ENCODE measurements at places on chromosomes 6 and 20.

DNA sequence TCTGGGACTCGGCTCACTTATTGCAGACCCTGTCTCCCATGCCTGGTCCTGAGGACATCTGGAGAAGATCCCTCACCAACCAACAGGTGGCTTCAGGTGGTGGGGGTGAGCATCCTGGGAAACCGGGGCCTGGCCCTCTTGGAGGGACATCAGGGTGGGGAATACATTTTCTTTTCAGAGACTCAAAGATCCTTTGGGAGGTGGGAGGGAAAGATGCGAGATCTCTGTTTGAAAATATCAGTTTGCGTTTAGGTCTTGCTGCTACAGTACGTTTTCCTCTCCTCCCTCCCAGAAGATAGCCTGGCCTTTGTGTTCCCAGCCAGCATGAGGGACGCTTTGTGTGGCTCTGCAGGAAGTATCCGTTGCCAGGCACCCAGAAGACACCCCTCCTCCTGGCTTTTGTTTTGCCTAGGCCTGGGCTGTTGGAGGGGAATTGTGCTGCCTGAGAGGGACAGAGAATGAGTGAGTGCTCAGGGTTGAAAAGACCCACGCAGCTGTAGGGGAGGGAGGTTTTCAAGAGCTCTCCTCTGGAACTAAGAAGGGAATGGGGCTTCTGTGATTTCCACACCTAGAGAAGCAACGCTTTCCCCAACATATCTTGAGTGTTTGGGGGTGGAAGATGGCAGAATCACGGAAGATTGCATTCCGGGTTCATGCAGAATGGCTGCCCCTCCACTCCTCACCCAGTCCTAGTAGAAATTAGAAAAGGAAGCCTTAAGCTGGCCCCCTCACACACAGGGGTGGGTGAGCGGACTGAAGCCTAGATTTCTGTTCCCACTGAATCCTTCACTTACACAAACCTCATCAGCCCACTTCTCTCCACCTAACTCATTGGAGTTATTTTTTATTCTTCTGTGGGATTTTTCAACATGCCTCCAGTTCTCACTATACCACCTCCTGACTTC lies 22.0 kb upstream of the SLC2A12 start:
- peak; percentile 57 for DNase-seq

DNA sequence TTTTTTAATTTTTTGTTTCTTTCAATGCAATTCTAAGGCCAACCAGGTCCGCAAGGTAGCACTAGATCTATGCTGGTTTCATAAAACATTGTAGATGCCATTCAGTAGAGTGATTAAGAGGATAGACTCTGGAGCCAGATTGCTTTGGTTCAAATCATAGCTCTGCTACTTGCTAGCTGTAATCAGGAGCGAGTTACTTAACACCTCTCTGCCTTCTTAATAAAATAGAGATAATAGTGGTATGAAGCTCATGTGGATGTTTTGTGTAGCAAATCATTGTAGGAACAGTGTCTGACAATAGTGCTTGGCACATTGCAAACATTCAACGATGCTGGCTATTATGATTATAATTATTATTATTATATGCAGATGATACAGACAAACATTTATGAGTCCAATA lies 164.9 kb downstream of the LAMA2 start:
- DNase-seq, result no peak

DNA sequence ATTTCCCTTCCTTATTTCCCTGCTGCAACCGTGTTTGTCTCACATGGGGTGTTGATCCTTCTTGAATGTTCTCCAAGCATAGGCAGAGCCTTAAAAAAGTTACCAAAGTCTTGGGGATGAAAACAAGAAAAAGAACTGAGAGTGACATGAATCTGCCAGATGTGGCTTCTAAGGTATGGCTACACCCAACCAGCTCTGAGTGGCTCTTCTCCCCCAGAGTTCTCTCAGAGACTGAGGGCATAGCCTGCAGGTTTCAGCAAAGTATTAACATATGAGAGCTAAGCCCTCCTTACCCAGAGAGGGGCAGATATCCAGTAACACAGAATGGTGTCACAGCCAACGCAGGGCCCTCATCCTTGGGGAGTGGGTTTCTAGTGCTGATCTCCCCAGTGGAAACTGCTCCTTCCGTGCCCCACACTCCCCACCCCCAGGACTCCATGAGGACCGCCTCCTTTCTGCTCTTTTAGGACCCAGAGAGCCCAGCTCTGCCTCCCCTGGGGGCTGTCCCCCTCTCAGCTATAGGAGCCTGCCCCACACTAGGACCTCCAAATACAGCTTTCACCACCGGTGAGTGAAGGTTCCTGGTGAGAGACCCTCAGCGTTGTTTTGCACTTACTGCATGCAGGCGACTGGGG lies 23.3 kb upstream of the SGK2 start:
- DNase-seq, result no peak

GRCh38 chr20:59525500-59526241 lies 78.7 kb upstream of the PHACTR3 start:
- DNase-seq, result peak; percentile 87

- DNase-seq, result no peak
Observed at GRCh38 chr6:52595000-52595795, 18.3 kb upstream of the TRAM2 start.

- no peak for DNase-seq
Observed at GRCh38 chr6:29967379-29968010, 25.2 kb downstream of the HLA-A start.

- DNase-seq, result no peak
Observed at GRCh38 chr6:127107916-127108315, 10.6 kb upstream of the RSPO3 start.

- DNase-seq, result no peak
Observed at GRCh38 chr6:15021074-15021473, 224.8 kb upstream of the JARID2 start.

DNA sequence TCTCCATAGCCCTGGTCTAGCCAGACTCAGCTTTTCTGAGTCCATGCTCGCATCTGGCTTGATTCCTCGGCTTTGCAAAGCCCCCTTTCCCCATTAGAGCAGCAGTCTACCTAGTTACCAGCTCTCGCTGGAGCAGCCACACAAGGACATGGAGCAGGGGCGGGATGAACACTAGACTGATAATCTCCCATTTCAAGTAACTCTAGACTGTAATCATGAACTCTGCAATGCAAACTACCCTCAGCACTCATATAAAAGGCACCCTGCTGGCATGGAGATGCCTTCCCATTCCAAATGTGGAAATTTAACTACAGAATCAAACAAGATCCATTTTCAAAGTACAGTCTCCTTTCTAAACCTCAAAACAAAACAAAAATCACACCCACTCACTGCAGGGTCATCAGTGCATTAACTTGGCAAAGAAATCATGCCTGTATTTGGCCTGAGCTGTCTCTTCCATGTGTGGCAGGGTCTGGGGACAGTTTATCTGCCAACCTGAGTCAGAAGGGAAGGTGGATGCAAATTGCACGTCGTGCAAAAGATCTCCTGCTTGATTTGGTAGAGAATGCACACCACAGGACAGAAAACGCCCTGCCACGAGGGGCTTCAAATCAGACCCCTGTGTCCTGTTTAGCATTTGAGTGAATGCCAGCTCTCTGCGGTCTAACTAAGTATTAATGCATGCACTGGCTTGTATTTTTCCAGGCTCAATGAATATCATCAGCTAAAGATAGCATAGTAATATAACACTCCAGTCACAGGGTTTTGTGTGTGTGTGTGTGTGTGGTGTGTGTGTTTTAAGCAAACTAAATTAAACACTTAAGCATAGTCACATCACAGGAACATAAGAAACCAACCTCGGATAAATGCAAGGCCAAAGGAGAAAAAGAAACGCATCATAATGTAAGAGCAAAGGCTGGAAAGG lies 85.3 kb downstream of the MYLK4 start:
- DNase-seq, result no peak

DNA sequence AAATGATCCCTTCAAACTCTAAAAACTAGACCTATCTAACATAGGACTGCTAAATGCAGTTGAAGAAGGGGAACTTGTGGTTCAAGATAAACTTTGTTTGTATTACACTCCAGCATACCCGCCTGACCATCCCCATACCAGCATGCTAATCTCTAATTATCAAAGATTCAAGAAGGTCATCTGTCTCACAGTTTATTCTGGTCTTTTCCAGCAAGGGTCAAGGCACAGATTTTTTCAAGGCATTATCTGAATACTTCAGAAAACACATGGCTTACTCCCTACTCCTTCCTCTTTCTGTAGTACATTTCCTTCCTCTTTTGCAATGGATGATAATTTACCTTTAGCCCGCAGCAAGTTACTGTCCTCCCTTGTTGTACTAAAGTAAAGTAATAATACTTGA lies 174.1 kb downstream of the PKHD1 start:
- DNase-seq, result no peak

- DNase-seq, result no peak
Observed at GRCh38 chr6:146914489-146915483, 289.4 kb upstream of the STXBP5 start.

GRCh38 chr6:33957892-33958525 lies 154.2 kb upstream of the MLN start:
- DNase-seq, result no peak

DNA sequence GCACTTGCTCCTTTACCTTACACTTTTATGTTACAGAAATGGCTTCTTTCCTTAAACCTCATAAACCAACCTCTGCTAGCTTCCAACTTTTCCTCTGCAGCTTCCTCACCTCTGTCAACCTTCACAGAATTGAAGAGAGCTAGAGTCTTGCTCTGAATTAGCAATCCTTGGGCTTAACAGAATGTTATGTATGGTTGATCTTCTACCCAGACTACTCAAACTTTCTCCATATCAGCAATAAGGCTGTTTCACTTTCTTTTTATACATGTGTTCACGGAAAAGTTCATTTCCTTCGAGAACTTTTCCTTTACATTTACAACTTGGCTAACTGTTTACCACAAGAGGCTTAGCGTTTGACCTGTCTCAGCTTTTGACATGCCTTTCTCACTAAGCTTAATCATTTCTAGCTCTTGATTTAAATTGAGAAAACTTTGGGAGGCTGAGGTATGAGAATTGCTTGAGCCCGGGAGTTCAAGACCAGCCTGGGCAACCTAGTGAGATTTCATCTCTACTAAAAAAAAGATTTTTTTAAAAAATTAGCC lies 207.3 kb downstream of the BMP7 start:
- DNase-seq, result no peak

DNA sequence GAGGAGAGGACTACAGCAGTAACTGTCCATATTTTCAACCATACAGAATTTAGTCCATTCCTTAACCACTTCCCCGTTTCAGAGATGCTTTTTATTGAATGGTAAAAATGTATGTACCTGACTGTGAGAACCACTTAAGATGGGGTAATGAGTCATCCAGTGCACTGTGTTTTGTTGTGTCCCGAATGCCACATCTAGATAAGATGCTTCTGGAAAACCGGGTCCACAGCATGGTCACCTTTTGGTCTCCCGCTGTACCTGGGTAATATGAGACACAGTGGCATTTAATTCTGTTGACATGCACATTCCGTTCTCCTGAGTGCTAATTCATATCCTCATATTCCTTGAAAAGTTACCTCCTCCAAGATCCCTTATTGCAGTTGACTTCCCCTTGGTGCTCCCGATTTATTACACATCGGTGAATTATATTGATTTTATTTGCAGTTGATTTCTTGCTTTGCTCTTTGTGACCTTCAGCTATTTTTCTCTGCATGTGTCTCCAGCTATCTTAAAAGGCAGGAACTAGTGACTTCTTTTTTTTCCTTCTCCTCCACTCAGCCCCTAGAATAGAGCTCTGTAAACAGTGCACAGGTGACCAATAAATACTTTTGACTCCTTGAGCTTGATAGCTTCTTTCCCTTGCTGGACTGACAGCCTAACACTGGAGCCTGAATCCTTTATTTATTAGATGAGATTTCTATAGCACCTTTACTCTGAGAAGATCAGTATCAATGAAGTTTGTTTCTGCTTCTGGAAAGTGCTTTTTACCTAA lies 314.6 kb downstream of the ZFAND3 start:
- no peak for DNase-seq

DNA sequence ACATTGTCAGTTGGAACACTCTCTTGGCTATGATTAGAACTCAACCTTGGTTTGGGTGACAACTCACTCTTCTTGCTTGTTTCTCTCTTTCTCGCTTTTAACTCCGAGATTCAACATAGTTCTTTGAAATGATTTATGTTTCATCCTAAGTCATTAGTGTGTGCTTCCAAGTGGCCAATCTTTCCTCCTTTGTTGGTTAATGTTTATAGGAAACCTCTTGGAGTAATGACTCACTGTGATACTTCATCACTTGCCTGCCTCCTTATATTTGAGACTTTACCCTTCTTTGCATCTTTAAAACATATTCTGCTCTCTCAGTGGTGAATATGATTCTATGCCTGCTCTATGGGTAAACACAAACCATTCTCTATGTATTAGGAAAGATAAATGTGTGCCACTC lies 279.7 kb upstream of the FLRT3 start:
- DNase-seq, result no peak

DNA sequence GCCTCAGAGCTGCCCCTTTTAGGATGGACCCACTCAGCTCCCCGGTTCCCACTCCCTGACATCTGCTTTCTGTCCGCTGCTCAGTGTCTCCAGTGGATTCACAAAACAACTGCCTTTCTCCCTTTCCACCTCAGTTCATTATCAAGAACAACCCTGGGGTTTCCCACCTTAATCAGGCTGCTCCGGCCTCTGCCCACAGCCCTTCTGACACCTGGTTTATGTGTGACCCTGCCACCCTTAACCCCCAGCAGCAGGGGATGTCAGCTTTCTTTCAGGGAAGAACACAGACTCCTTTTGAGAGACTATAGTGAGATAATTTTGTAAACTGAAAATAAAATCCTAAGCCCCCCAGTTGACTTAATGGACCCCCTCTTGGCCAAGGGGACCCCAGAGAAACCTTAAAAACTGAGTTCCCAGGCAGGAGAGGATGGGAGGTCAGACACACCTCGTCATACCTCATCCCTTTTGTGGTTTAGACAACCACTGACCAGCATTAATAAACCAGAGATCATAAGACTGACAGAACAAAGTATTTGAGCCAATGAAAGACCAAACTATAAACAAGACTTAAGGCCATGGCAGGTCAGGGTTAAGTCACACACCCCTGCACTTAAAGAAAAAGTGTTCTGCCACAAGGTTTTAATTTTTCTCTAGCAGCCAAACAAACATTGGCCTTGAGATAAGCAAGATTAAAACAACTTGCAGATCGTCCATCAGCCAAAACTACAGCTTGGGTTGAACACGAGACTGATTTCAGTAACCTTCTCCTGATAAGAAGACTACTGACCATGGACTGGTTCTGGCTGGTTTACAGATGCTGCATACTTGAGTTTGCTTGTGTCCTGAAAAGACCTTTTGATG lies 42.4 kb upstream of the DDR1 start:
- DNase-seq, result no peak

- no peak for DNase-seq
Observed at GRCh38 chr6:89727501-89727900, 89.0 kb upstream of the LYRM2 start.

DNA sequence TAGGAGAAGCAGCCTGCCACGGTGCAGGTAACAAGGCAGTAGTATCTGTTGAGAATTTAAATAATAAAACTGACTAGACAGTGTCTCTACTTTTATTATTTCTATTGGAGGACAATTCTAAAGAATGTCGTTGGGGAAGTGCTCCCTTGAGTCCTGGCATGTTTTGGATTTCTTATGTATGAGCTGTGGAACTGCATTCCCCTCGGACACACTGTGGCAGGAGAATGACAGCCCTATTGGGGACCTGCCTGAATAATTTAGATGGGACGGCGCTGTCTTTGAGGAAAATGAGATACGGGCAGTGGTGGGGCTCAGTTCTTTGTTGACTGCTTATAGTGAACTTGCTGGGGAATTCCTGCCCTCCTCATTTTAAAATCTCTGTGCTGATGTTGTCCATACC lies 2.4 kb upstream of the SCP2D1 start:
- no peak for DNase-seq
